CD4-positive, CD25-positive, alpha-beta regulatory T cell (primary cell): ENCODE measurements at places on chromosomes 3 and 15. TPM values are rescaled to one million over a fixed set of nuclear protein-coding genes. Genes with fewer than 3 reads are reported as not detected.

Gene METTL6
- polyA plus RNA-seq: 16.1 TPM

Gene TICRR
- 0.19 TPM for polyA plus RNA-seq

- DNase-seq: no peak
These were observed 225.7 kb downstream of the MEX3B start for GRCh38 chr15:81819924-81820635.

- DNase-seq: no peak
These were observed 6.1 kb downstream of the EAF1 start for GRCh38 chr3:15433531-15433930.

GRCh38 chr3:163474766-163475165 is 1603.5 kb downstream of the SI start:
- no peak for DNase-seq

Gene CMTM8
- polyA plus RNA-seq: 14.6 TPM

DNA sequence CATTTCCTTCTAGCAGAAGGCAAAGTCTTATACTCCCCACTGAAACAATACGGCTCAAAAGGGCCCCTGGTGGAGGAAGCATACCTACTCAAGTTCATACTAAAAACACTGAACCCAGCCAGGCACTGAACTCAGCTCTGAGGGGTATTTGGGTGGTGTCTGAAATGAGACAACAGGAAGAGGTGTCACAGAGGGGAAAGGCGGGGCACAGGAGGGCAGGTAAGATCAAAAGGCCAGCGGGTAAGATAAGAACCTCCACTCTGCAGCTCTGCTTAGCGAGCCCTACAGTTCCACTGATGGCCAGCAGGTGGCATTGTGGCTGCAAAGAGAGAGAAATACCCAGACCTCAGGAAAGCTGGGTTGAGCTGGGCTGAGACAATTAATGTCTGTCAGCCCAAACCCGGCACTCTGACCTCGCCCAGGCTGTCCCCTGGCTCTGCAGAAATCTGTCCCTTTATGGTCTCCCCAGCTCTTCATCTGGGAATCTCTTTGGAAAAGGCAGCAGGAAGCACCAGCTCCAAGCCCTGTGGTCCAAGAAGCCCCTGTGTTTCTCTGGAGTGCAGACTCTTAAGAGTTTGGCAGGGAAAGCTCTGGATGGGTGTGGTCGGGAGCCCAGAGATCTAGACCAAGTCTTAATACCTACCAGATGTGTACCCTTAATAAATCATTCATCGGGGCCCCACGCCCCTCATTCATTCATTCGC is 8.4 kb downstream of the MFGE8 start:
- peak; percentile 90 for DNase-seq

GRCh38 chr3:71048948-71049347 is 534.6 kb downstream of the FOXP1 start:
- no peak for DNase-seq

DNA sequence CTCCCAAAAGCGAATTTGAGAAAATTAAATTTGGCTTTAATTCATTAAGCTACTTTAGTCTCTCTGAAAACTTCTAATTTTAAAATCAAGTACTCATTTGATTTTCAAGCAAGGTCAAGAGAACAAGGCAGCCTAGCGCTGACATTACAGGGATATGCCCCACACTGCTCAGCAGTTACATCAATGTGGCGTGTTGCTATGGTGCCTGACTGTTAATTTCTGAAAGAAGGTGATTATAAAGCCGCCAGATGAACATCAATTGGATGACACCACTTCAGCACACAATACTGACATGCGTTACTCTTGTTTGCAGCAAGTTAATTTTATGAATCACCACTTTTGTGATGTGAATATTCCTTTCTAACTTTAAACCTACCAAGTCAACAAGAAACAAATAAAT is 284.4 kb downstream of the FOXP1 start:
- DNase-seq: peak; percentile 9

- DNase-seq: no peak
These were observed 26.2 kb downstream of the SLC12A8 start for GRCh38 chr3:125186261-125186787.

DNA sequence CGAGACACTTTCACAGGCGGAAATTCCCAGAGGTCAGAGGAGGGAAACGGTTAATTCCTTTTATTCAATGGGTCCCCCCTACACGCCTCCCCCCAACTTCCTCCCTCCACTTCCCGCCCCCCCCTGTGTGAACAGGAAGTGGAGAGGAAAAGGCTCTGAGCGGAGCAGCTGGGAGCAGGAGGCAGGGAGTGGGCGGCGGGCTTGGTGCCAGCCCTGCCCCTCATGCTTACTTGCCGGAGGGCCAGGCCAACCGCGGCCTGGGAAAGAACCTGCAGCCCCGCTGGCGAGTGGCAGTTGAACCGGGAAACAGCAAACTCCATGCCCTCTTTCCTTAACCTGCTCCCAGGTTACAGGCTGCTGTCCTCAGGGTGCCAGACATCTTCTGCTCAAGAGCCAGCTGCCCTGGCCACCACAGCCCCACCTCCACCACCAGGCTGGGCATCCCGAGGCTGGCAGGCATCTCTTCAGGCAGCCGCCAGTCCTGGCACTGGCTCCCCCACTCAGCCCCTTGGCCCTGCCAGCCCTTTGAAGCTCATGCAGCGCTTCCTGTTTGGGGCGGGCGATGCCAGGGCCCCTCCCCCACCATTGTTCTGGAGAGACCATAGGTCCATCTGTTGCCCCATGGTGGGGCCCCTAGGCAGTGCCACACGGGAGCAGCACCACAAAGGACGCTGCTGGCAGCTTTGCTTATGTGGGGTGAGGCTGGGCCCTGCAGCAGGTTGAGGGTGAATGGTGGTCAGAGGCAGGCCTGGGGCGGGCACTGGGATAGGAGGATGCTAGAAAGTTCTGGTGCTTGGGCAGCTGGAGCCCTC is 12.9 kb downstream of the VPS18 start:
- DNase-seq: peak; percentile 86

Gene CD276
- not detected for polyA plus RNA-seq

Gene HDDC3
- 35.8 TPM for polyA plus RNA-seq

Gene PIERCE2
- not detected for polyA plus RNA-seq

GRCh38 chr3:11226042-11226370 is 46.2 kb upstream of the ATG7 start:
- no peak for DNase-seq

- no peak for DNase-seq
These were observed 213.4 kb upstream of the TBL1XR1 start for GRCh38 chr3:177410730-177411129.

Gene ANKRD63
- polyA plus RNA-seq: not detected

GRCh38 chr3:139353920-139354556 is 10.2 kb downstream of the MRPS22 start:
- DNase-seq: no peak

Gene MPI
- polyA plus RNA-seq: 106 TPM

Gene ATG7
- polyA plus RNA-seq: 15.3 TPM

Gene UQCC5
- 26.6 TPM for polyA plus RNA-seq

DNA sequence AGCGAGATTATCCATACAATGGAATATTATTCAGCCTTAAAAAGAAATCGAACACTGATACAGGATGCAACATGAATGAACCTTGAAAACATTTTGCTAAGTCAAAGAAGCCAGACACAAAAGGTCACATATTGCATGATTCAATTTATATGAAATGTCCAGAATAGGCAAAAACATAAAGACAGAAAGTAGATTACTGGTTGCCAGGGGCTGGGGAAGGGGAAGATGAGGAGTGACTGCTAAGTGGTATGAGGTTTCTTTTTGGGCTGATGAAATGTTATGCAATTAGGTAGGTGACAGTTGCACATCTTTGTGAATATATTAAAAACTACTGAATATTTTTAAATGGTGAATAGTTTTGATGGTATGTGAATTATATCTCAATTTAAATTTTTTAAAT is 38.3 kb downstream of the LRRFIP2 start:
- no peak for DNase-seq

DNA sequence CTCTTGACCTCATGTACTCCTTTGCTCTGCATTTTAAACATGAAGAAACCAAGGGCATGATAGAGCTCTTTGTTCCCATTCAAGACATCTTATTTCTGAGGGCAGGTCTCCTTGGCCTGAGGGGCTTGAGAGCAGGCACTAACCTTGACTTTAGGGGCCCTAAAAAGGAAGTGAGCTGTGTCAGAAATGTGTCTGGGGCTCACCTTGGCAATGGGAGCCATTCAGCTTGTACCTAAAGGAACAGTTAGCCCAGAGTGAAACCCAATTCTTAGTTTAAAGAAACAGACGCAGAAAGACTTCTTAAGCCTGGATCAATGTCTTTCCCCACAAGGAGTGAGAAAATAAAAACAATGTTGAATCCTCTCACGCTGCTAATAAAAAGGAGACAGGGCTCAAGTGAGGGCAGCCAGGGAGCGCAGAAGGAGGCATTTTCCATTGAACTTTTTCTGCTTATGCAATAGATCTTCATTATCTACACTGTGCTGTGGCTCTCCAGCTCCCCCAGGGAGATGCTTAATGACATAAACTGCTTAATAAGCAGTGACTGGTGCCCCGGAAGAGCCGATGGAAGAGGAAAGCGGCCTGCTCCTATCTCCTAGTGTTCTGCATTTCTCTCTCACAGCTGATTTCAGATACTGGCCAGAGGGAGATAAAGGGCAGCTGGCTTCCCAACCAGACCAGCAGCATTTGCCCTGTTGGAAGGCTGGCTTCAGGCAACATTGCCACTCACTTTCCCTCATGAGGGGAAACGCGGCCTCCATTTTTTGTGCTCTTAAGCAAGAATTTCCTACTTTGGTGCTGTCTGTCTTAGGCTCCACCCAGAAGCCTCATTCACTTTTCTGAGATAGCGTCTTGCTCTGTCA is 152.0 kb downstream of the OPA1 start:
- no peak for DNase-seq

Gene IQCF5
- polyA plus RNA-seq: not detected

GRCh38 chr15:87944050-87944449 is 312.5 kb downstream of the NTRK3 start:
- no peak for DNase-seq

DNA sequence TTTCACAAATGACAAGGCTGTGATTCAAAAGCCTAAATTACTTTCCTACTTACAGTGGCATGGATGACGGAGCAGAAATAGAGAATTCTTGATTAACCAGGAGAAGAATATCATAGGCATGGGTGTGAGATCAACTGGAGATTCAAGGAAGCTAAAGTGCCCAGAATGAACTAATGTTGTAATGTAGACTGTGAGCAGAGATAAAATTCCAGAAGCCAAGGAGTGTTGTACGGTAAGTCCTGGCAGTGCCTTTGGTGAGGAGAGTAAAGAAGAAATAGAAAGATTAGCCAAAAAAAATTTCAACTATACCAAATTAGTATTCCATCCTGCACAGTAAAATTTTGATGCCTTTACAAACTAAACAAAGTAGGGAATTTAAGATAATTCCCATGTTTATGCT is 75.9 kb downstream of the ZBTB20 start:
- DNase-seq: no peak

- DNase-seq: no peak
These were observed 179.4 kb downstream of the MBNL1 start for GRCh38 chr3:152448091-152448490.

Gene CCR2
- polyA plus RNA-seq: 16.0 TPM

DNA sequence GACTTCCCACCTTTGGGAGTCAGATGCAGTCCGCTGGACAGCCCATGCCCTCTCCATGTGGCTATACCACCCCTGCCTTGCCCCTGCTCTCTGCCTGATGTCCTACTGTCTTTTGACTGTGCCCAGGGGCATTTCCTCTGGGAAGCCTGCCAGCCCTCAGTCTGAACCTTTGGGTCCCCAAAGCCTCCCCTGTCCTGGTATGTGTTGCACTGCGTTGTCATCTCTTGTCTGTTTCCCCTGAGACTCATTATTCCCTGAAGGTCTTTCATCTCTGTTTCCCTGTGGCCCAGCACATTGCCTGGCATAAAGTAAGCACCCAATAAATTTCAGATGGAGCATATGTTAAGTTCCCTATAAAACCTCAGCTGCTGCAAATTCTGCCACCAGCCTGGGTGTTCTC is 236.6 kb upstream of the CTDSPL start:
- DNase-seq: no peak

Gene MELTF
- polyA plus RNA-seq: 0.10 TPM

DNA sequence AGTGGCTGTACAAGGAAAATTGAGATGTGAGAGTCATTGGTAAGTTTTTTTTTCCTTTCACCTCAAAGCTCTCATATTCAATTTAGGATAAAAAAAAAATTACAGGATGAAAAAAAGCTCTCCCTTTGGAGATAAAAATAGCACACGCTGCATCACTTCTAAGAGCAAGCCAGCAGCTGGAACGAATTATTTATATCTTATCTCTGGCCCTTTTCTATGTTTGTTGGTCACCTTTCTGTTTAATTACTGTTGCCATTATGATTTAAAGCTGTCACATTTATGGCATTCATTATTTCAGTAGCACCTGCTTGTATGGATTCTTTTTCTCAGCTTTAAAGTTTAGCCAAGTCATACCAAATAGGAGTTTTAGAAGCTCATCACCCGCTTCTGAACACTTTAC is 171.6 kb upstream of the PDZRN3 start:
- DNase-seq: no peak

Gene EXD1
- polyA plus RNA-seq: not detected

Gene TGM4
- polyA plus RNA-seq: not detected
